ENCODE measurements at places on chromosomes 7 and 10. TPM values are rescaled to one million over a fixed set of nuclear protein-coding genes. Genes with fewer than 3 reads are reported as not detected.

- peak; percentile 3 for DNase-seq
Measured at GRCh38 chr7:111561654-111561903, 713 bp downstream of the IMMP2L start.

- DNase-seq: no peak
Measured at GRCh38 chr10:127398140-127398970, 150.8 kb upstream of the NPS start.

- no peak for DNase-seq
Measured at GRCh38 chr10:91206427-91206826, 14.0 kb upstream of the PCGF5 start.

DNA sequence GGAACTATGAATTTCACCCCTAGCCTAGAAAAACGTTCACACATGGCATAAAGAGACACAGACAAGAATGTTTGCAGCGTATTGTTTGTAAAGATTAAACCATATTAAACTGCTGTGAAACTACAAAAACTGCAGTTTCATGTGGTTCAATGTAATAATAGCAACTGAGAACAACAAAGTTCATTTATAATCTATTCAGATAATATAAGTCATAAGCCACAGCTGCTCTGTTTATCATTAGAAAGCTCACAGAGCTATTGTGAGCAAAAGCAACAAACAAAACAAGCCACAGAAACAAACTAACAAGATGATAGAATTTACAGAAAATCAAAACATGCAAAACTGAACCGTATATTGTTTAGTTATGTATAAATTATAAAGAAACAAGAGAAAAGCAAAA, 113.5 kb downstream of the AHR start:
- no peak for DNase-seq

GRCh38 chr7:152189061-152189460, 163.6 kb downstream of the GALNT11 start:
- no peak for DNase-seq

DNA sequence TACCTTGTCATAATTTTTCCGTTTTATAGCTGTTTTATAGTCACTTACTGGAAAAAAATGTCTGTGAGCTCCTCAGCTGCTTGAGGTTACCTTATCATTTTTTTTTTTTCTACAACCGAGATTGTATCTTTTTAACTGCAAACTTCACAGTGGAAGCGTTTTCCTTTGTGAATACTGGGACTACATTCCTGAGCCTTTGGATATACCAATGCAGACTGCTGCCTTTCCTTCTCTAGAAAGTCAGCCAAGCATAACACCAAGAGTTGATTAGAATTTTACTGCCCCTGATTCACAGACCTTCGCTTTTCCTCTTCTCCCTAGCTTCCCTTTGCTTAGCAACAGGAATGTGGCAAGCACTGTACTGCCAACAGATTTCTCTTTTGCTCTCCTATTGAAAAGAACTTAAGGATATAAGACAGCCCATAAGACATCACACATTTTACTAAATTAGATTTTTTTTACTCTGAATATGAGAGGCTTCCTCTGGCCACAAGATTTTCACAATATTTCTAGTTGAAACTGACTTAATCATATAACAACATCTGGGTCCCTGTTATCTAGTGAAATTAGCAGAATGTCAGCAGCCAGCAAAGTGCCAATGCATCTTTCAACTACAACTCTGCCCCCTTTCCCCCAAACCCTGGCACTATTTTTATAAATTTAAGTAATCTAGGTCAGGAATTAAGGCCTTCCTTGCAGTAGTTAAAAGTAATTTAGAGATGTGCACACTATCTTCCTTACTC, 170.6 kb downstream of the PRKG1 start:
- no peak for DNase-seq

- no peak for DNase-seq
Measured at GRCh38 chr7:54253036-54253373, 289.2 kb upstream of the VSTM2A start.

DNA sequence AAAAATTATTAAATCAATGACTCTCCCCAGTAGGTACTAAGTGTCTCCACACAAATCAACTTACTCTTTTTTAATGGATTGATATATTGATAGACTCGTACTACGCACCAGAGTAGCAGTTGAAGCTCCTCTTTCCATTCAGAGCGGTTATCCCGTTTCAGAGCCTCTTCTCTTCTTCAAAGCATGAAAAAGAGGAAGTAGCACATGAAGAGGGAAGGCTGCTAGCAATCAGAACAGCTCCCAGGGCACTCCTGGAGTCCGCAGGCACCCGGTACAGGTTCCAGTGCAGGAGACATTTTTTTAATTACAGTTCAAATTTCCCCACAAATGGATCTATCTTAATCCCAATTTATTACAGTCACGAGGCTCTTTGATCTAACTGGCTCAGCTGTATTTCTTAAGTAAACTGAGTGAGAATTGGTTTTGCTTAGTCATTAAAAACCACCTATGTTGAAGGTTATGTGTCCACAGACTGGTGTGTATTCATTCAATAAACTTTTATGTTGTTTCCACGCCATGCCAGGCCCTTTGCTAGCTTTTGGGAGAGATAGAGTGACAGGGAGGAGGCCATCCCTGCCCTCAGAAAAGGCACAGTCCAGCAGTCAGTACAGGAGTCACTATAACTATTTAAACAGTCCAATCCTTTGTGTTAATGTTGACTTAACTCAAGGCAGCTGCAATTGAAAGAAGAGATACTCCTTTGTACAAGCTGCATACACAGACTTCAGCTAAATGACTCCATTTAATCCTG, 32.1 kb upstream of the CALN1 start:
- DNase-seq: no peak

- DNase-seq: no peak
Measured at GRCh38 chr7:50587737-50588136, 22.5 kb upstream of the DDC start.

- no peak for DNase-seq
Measured at GRCh38 chr10:78010278-78010677, 19.0 kb downstream of the POLR3A start.

GRCh38 chr7:45027774-45028114, 27.7 kb downstream of the CCM2 start:
- DNase-seq: no peak

DNA sequence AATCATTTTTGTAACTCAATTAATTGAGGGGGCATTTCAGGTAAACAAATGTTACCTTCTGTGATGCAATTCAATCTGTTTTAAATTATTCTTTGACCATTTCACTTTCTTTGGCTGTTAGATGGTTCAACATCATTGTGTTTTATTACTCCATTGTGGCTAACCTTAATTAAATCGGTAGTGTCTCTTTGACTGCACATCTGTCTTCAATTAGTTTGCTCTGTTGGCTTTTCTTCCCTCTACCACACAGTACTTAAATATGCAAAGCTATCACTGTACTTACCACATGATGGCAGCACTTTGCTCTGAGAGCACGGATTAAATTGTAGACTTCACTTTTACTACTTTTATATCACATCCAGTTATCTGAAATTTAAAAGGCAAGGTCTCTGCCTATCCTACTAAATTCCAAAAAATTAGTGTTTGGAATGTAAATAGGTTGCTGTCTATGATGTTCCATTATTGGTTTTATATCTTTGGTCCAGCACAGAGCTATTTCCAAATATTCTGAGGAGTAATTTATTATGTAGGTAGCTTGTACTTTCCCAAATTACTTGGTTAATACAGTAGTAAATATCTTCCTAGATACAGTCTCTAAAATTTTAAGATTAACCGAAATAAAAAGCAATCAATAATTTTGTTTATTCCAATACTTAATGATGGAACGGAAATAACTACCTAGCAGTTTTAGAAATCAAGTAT, 352.0 kb downstream of the PCLO start:
- DNase-seq: peak; percentile 53

DNA sequence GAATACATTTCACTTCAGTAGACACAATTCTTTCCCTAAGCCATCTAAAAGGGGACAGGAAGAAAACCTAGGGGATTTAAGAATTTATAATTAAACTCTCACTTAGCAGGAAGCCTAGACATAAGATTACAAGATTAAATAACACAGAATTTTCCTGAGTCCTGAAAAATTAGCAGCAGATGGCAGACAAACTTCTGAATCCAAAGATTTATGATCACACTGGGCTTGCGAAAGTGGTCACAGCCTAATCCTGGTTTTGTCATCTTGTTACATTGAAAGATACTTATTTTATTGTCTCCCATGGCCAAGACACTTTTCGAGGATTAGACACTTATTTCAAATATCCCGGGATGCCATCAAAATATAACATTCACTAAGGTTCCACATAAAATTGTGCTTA, 2.9 kb downstream of the ERLIN1 start:
- DNase-seq: no peak

PSMC2 gene
- 244 TPM for total RNA-seq

GRCh38 chr10:63265222-63265617, 132.1 kb downstream of the NRBF2 start:
- peak; percentile 54 for DNase-seq

DNA sequence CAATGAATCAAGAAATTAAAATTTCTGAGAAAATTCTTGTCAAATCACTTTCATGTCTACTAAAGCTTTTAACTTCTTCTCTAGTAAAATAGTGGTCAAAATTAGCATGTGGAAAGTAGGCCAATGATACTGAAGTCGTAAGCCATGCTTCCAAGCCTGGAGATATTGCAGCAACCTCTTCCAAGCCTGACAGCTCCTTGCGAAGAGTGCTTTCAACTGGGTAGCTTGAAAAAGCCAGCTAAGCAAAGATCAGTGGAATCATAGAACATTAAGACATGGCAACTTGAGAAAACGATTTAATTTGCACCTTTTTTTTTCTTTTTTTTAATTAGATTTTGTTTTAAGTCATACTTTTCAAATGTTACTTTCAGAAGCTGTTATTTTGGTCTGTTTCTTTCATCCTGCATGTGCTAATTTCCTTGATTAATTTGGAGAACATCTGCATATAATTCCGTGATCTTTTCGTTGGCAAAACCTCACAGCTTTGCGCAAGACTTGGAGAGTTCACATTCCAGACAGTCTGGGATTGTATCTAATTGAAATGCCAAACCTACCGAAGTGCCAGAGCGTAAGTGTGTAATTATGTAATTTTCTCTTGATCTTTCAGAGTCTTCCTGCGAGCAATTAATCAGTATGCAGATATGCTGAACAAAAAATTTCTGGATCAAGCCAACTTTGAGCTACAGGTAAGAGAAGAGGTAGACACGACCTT, 142.2 kb upstream of the INSYN2A start:
- no peak for DNase-seq

GRCh38 chr7:13901577-13901976, 87.9 kb downstream of the ETV1 start:
- DNase-seq: no peak

ANKRD2 gene
- total RNA-seq: 3.1 TPM

- no peak for DNase-seq
Measured at GRCh38 chr7:32941681-32942414, 15.4 kb upstream of the FKBP9 start.

- no peak for DNase-seq
Measured at GRCh38 chr10:70910486-70911341, 22.3 kb upstream of the PCBD1 start.

- no peak for DNase-seq
Measured at GRCh38 chr7:47536661-47537611, 45.0 kb downstream of the TNS3 start.

CTBP2 gene
- total RNA-seq: 75.1 TPM

DNA sequence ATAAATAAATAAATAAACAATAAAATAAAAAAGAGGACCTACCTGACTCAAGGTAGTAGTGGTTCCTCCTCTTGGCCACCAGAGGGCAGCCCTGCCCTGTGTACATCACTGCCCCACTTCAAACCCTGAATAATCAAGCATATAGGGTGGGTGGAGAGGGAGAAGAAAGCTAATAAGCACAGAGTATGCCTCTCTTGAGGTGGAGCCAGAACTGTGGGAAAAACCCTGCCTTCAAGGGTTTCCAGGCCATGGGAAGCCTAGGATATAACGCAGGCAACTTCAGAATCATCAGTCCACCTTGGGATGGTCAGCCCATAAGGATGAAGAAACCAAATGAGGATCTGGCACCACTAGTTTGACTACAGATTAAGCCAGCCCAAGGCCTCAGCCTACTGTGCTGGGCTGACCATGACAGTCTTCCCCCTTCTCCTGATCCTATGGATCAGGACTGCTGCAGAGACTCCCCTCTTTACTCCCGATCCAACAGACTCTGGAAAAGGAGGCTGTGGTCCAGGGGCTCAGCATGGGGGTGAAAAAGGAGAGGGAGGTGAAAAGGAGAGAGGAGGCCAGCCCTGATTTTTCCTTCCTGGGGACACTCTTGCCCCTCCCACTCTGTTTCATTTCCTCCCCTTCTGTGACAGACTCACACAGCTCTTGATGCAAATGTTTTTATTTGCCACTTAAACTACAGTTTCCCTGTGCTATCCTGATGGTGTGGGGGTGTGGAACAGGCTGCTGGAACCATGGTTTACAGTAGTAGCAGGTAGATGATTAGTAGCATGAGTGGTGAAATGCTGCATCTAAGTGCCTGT, 10.1 kb downstream of the AVPI1 start:
- peak; percentile 60 for DNase-seq

DNA sequence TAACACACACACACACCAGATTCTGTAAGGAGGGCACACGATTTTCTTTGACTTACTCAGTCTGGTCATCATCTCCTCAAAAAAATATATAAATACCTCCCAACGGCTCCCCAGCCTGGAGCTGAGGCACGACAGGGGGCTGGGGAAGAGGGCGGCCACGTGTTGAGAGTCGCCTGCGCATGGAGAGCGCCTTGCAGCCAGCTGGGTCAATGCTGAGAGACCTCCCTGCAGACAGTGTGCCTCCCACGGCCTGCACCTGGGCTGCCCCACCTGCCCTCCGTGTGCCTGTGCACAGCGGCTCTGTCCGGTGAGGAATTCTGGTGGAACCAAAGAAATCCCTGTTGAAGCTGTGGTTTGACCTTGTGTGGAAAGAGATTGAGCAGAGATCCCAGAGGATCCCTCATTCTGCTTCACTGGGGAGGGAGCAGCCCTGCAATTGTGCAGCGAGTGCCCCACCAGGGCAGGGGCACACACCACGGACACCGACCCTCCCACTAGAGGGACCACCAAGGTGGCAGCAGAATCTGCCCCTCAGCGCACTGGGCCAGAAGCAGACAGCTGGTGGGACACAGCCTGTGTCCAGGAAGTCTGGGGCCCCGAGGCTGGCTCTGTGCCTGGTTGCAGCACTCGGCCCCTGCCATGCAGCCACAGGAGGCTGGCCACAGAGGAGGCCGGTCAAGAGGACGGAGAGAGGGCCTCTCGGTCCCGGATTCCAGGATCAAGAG, 150.5 kb upstream of the PPP2R2D start:
- DNase-seq: no peak

DNA sequence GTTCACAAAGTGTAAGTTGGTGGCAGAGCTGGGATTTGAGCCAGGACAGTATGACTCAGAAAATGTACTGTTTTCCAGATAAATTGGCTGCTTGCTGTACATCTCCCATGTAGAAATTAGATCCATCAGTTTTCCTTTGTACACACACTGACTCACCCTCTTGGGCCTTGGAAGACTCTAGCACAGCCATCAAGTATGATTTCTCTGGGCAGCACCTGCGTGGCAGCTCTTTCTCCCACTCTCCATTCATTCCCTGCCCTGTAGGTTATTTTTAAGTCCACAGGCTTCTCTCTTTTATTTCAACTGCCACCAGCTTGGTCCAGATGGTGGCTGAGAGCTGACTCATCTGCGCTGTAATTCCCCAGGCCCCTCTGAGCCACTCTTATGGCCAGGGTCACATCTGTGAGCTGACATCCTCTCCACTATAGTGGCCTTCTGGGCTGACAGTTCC, 28.3 kb upstream of the SDK1 start:
- DNase-seq: no peak

All from NCI-H460 (cell line).